ENCODE measurements at places on chromosomes 3 and 15.

DNA sequence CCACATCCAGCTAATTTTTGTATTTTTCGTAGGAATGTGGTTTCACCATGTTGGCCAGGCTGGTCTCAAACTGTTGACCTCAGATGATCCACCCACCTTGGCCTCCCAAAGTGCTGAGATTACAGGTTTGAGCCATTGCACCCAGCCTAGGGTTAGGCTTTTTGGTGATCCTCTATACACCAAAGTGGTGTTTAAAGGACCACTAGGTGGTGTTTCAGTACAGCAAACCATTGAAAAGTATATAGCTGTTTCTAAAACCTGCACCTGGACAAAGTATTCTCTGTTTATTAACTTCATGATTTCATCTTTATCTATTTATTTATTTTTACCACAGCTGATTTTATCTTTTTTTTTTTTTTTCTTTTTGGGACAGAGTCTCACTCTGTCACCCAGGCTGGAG, 68.4 kb downstream of the MINDY2 start:
- no peak for DNase-seq

GRCh38 chr15:82044373-82045178, 1.2 kb downstream of the MEX3B start:
- DNase-seq: peak; percentile 65

DNA sequence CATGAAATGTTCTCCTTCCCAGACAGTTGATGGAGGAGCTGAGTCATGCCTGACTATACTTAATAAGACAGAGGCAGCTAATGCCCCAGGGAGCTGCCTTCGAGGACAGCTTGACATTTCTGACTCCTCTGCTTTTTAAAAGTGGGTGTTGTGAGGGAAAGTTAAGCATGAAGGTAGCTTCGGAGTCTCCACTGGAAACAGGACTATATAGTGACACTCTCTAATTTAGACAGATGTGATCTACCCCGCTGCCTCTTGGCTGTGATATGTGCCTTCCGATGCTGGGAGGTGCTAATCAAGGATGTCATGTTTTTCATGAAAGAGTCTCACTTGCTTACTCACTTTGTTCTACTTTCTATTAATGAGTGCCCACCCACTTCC, 72.7 kb downstream of the IL1RAP start:
- no peak for DNase-seq

- no peak for DNase-seq
Observed at GRCh38 chr3:36405190-36405589, 24.9 kb downstream of the STAC start.

DNA sequence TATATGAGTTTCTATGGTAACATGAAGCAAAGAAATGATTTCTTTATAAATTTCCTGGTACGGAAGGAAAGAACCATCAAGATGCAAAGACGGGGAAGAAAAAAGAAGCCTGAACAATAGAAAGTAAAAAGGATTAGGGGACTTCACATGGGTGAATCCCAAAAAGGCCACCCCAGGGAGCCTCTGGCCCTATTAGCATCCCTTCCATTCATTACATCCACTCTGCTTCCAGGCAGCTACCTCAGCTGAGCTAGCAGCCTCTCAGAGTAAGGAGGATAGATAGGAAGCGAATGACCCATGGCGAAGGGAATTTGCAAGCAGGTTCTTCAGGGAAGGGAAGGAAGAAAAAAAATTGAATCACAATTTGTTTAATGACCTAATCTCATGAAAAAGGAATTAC, 81.6 kb downstream of the GABRB3 start:
- no peak for DNase-seq

- no peak for DNase-seq
Observed at GRCh38 chr15:46460431-46461094, 825.7 kb downstream of the SQOR start.

GRCh38 chr3:10260211-10260701, 12.0 kb downstream of the TATDN2 start:
- DNase-seq: no peak

DNA sequence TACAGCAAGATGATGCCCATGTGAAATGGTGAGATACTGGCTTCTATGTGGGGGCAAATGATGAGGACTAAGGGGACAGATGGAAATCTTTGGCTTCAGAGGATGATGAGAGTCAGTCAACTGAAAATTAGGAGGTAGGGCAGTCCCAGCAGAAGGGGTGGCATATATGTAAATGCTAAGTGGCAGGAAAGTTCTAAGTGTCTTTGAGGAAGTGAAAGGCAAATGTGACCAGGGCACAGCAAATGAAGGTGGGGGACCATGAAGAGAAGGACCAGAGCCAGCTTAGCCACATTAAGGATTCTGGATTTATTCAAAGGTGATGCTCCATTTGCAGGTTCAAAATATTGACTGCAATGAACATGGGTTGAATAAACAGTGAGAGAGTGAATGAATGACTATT, 29.2 kb upstream of the LIMD1 start:
- no peak for DNase-seq

Data from left lung (tissue), 14 donors.